ENCODE measurements at places on chromosomes 11 and 22.

- no peak for DNase-seq
Observed at GRCh38 chr11:10318527-10318802, 13.6 kb downstream of the ADM start.

DNA sequence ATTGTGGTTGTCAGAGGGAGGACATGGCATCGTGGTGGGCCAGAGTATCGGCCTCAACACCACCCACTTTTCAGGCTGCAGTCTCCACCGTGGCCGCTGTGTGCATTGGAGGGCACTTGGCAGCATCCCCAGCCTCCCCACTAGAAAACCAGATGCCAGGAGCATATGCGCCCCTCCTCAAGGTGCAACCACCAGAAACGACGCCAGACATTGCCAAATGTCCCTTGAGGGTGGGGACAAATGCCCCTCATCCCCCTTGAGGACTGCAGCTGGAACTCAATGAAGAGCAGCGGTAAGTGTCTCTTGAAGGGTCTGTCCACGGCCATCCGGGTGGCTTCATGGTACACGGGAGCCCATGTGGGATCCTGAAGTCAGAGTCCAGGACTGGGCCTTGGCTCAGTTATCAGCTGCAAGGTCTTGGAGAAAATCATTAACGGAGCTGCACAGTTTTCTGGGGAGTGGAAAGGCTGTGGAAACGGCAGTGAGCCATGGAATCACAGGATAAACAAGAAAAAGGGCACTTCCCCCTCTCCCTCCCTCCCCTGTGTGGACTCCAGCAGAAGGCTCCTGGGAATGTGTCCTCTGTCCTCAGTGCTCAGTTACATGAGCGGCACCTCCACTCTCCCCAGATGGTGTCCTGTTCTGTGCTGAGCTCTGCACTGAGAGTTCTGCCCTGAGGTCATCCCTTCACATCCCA is 324.4 kb upstream of the B3GAT1 start:
- no peak for DNase-seq

DNA sequence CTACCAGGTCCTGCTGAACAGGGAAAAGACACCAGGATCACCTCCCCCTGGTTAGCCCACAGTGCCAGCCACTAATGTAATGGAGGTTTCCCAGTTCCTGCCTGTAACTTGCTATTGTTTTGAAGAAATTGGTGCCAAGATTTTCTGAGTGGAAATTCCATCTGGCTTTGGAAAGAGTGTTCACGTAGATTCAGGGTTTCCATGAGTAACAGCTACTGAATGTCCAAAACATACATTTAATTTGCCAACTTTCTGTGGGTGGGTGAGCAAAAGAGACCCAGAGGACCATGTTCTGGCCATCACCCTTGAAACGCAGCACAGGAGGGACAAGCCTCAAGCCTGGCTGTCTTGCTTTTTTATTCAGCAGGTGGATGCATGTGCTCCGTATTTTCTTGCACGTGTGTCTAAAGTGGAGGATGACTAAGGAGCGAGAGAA is 8.8 kb upstream of the DKK3 start:
- no peak for DNase-seq

GRCh38 chr11:33294797-33295196 is 37.6 kb downstream of the HIPK3 start:
- DNase-seq: no peak

GRCh38 chr22:39960791-39961746 is 872 bp downstream of the TMA7B start:
- DNase-seq: no peak

- DNase-seq: no peak
Observed at GRCh38 chr11:9118277-9118676, 26.9 kb upstream of the SCUBE2 start.

DNA sequence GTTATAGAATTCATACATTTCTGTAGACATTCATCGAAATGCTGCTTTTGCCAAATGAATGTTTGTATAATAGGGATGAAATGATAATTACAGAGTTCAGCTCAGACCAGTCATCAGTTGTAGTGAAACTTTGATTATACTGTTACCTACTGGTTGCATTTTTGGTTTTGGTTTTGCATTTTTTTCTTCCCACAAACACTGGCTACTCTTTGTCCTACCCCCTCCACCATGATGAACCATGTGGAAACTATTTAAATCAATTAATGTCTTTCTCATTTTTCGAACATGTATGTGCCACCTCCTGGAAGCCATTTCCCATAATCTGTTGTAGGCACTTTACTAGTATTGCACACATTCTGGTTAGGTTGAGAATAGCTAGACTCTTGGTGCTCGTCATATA is 75.3 kb upstream of the MTNR1B start:
- no peak for DNase-seq
